ENCODE measurements at places on chromosomes 4 and X. TPM values are rescaled to one million over a fixed set of nuclear protein-coding genes. Genes with fewer than 3 reads are reported as not detected.

DNA sequence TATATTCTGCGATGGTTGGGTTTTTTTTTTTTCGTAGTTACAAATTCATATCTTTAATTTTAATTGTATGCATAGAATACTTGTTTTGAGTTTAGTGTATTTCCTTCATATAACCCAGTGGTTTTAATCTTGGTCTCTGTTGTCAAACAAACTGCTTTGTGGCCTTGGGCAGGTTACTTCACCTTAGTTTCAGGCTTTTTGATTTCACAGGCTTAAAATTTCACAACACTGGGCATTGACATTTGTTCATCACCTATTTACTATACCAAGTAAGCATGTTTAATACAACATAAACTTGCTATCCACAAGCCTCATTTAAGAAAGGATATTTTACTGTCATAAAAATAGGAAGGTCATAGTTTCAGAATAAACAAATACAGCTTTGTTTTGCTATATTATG lies 14.7 kb downstream of the RAPGEF2 start:
- no peak for DNase-seq

Gene CLNK
- not detected for polyA plus RNA-seq

DNA sequence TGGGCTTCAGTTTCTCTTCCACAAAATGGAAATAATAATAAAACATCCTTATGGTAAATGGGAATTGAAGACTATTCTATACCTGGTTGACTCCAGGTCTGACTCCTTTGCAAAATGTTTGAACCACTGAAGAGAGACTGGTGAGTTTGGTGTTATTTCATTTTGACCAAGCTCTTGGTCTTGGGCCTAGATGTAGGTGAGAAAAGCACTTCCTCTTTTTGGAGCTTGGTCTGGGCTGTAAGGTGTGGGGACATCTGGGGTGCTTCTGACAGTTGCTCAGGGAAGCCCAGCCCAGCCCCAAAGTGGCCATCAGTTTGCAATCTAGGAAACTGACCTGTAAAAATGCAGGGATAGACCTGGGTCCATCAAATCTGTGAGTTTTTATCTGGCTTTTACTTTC lies 26.8 kb upstream of the SOD3 start:
- DNase-seq: no peak

Gene VCX2
- polyA plus RNA-seq: not detected

- peak; percentile 30 for DNase-seq
Measured at GRCh38 chr4:127251423-127251822, 381.3 kb upstream of the INTU start.

Gene AMOT
- polyA plus RNA-seq: 0.58 TPM

Gene HELT
- polyA plus RNA-seq: not detected
